ENCODE measurements at places on chromosomes 2 and 18.

DNA sequence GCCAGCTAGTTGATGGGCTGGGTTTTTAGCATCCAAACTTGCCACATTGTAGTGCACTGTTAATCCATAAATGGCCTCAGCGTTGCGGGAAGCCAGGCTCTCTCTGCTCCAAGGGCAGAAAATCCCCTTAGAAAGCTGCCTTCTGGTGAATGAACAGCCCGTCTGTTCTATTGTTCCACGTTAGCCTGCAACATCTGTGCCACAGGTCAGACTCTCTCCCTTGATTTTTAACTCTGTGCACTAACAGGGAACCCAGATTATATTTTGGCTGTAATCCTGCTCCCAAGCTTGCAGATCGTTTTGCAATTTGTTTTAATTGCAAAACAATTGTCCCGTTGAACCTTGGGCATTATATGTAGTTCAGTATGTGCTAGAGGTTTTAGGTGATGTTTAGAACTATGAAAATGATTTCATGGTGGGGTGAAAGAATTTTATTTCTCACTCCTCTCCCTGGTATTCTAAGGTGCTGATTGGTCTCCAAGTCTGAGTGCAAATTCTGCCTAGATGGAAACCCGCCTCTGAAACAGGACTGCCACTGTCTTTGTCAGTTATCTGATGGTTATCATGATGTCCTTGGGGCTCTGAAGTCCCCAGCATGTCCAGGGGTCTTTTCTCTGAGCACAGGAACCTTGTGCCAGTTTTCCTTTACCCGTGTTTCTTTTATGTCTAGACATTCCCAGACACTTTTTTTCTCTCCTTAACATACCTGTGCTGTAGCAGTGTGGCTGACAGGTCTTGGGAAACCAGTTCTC, 106.6 kb downstream of the MAP4K4 start:
- no peak for DNase-seq

- no peak for DNase-seq
Measured at GRCh38 chr2:34853646-34854045, 1254.5 kb upstream of the FAM98A start.

DNA sequence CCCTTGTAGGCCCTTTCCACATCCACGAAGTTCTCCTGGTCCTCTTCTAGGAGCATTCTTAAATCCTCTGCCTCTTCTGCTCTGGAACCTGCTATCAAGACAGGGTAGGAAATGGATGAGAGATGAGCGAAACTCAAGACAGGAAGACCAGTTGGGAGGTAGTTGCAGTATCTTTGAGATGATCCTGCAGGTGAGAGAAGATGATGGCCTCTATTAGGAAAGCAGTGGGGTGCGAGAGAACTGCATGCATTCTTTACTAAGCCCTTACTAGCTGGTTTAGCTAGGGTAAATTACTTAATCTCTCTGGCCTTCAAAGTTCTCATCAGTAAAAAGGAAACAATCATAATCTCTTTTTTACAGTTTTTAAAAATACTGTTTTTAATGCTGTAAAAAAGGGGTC, 47.0 kb downstream of the VSNL1 start:
- no peak for DNase-seq

- no peak for DNase-seq
Measured at GRCh38 chr2:64820901-64821300, 167.2 kb upstream of the SERTAD2 start.

- no peak for DNase-seq
Measured at GRCh38 chr2:28747714-28748113, 3.9 kb upstream of the PPP1CB start.

DNA sequence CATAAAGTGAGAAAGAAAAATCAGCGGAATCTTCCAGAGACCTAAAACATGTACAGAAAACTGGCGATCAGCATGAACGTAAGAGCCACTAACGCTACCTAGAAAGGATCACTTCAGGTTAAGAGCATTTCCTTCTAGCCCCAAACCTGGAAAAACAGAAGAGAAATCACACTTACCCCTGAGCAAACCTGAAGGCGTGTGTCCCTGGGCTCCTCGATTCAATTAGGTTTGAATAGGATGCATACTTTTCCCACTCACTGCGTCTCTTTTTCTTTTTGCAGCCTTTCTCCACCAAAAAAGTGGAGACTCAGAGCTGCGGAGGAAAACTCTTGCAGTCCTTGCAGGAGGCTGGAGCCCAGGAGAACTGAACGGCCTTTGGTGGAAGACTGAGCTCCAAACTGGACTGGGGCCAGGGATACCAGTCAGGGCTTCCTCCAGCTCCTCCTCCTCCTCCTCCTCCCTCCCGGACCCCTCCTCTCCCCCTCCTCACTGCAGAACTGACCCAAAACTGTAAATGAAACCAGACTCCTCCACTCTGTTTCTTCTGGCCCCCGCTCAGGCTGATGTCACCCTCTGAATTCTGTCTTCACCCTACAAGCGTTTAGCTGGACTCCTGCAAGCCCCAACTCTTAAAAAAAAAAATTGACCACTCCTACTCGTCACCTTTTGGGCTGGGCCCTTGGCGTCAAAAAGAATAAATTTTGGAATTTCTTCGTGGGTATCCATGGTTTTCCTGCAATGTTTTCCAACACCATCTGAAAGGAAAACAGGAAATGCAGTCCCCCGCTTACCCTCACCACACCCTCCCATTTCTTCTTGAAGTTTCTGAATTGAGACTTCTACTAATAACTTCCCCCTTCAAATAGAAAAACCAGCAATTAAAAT, at the start of gene COL6A3:
Gene COL6A3, minus strand, starts transcription at position 388 of the 885 bp plus-strand sequence. CDS start 17,347 bp downstream, outside the sequence.
- no peak for DNase-seq
